ENCODE measurements at places on chromosomes 16 and 17.

GRCh38 chr16:68921637-68922036 lies 78.3 kb downstream of the TANGO6 start:
- no peak for DNase-seq

GRCh38 chr17:79866791-79867518 lies 27.7 kb upstream of the CBX4 start:
- DNase-seq, result no peak

DNA sequence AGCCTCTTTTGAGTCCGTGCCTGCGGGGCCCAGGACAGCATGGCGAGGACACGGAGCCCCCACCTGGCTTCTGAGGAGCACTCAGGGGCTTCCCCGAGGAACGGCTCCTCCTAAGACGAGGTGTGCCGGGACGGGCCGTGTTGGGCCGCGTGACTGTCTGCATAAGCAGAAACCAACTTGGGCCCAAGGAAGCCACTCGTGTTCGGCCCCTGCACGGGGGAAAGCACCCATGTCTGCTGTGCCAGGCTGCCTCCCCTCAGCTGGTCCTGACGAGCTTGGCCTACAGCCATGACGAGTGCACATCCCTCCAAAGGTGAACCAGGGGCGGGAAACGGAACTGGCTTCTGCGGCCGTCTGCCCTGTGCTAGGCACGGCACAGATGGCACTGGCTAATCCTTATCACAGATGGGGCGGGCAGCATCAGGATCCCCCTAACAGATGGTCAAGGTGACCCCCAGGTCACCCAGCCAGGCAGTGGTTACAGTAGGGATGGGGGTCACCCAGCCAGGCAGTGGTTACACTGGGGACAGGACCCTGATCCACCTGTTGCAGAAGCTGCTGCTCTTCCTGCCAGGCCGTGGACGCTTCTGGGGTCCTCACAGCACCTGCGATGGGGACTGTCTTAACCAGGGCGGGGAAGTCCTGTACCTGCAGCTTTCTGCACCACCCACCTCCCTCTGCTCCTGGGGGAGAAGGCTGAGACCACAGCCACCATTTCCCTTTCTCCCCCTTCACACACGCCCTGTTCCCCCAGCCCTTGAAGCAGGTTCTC lies 25.6 kb downstream of the MRM3 start:
- DNase-seq, result no peak

- no peak for DNase-seq
Observed at GRCh38 chr16:46772463-46772862, 24.3 kb upstream of the MYLK3 start.

DNA sequence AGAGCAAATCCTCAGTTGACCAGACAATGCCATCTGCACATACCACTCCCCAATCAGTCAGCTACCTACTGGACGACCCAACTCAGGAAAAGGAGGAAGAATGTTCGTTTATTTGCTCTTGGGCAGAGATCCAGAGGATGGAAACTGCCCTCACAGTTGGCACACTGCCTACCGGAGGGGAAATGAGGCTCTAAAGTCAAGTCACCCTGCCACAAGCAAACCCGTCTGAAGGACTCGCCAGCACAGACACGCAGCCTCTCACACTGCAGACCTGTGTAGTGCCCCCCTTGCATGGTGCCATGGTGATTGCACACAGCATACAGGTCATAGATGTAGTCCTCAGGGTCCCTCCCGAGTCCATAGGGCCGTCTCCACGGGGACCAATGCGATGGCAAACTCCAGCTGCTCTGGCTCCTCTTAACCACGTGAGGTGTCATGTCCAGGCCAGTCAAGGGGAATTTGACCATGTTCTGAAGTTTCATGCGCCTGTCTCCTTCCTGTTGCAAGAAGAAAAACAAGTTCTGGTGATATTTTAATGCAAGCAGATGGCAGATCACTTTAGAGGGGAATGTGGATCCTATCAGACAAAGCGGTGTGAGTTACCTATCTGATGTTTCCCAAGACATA lies 69.5 kb downstream of the USP31 start:
- no peak for DNase-seq

- no peak for DNase-seq
Observed at GRCh38 chr17:60277258-60277657, 114.7 kb downstream of the USP32 start.

DNA sequence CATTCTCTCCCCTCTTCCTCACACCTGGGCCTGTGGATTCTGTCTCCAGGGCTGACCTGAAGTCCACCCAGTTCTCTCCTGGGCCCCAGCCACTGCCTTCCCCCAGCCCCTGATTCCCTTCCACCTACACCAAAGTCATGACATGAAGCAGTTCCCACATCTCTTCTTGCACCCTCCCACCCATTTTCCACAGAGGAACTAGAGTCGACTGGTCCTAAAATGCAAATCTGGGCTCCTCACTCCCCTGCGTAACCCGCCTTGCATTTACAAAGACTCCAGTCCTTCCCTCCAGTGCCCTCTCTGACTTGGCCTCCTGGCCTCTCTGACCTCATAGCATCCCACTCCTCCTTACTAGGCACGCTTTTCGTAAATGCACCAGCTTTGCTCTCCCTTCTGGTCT lies 14.8 kb downstream of the COX6A2 start:
- no peak for DNase-seq

DNA sequence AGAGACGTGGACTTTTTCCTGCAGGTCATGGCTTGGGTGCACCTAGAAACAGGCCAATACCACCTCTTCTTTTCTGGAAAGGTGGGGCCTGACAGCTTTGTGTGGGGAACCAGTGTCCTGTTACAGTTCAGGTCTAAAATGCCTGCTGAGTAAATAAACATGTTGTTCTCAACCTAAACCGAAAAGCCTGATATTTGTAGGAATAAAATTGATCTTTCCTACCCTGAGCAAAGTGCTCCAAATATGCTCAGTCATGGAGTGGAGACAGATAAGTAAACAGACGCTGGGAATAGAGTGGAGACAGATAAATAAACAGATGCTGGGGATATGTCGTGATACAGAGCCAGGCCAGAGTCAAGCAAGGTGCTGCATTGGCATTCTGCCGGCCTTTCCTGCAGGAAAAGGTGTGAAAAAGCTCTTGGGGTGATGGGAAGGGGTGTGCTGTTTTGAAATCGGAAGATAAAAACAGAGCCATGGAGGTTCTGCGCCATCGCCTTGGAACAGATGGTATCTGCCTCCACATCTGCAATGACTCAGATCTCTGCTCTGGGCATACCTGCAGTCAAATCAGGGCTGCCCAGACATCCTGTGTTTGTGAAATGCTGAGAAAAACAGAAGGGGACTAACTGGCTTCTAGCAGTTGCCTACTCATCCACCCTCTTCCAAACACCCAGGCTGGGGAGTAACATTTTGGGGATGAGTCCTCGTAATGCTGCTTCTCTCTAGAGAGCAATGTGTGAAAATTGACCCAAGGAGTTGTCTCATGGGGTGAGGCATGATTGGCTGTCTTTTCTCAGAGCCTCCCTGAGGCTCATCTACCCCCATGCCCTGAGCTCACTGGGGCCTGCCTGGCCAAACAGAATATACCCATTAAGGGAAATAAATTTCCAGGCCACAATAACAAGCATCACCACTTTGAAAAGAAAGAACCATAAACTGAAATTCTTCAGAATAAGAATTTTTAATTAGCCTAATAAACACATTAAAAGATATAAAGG lies 16.8 kb upstream of the TRPV2 start:
- no peak for DNase-seq

GRCh38 chr16:54418903-54419302 lies 132.3 kb upstream of the IRX3 start:
- DNase-seq, result no peak

DNA sequence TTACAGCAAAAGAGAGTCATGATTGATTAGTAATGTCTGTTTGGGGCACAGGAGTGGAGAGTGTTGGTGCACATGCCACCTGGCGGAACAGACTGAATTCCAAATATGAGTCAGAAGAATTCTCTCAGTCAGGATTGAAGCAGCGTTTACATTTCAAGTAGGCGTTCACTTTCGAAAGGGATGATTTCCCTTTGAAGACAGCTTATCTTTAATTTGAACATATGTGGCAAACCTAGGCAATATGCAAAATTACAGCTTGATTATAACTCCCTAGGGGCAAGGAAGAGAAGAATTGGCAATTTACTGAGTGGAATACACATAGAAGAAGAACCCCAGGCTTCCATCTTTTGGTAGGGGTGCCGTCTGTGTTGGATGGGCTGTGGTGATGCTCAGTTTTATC lies 235.8 kb downstream of the HAPSTR1 start:
- DNase-seq, result no peak
